GM23338 (cell line): ENCODE measurements at places on chromosomes 2 and 18.

GRCh38 chr2:215899141-215900074, 113.9 kb downstream of the MREG start:
- no peak for DNase-seq

GRCh38 chr18:78583739-78584458, 395.7 kb upstream of the SALL3 start:
- DNase-seq = no peak

DNA sequence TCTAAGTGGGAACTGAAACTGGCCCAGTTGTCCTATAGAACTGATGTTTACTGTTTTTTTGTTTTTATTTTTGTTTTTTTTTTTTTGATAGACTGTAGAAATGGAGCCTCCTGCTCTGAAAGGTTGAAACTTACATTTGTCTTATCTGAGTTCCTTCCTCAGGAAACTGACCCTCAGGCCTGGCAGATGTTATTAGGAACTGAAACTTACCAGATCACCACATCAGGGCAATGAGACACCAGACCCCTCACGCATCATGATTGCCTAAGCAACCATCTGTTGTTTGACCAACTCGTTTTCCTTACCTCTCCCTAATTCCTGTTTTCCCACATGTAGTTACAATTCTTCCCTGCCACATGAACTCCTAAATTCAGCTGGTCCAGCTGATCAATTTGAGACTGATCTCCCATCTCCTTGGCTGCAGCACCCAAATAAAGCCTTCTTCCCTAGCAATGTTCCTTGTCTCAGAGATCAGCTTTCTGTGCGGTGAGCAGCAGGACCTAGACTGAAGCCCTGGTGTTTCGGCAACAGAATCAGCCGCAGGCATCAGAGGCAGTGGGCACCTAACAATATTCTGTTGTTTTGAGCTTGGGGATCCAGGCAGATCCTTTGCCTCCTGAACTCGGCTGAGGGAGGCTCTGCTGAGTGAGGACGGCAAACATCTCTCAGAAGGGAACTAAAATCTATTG, 96.8 kb downstream of the MSH2 start:
- no peak for DNase-seq

DNA sequence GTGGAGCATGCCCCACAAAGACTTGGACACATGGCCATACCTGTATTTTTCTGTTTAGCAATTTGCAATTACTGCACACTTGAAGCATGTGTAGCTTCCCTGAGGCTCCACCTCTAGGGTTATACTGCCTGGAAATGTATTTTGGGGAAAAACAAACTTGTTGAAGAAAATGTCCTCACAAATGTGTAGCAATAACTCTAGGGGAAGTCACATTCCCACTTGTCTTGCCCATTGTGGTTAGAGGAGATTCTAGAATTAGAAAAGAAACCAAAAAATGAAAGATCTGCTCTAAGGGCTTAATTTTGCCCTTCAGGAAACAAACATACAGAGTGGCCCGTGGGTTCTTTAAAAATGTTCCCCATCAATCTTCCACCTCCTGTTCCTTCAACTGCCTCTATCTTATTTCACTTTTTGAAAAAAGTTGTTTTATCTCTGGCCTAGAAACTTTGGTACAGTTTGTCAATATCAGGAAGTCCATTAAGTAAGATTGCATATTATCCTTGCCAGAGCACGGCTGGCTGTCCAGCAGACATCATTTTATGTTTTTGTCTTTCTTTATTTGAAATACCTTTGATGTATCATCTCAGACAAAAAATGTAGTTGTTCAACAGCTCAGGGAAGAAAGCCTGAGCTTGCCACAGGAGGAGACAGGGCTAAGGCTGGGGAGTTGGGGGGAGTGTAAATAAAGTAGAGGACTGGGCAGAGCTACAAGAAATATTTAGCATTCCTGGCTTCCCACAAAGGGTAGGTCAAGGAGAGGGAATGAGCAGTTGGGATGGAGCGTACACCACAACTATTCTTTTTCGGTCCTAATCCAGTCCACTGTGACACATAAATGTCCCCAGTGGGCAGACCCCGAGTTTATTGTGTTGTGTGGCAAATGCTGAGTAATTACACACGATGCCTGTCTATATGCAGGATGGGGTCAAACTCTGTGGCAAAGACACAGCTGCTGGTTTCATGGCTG, 96.8 kb upstream of the CDC42EP3 start:
- peak; percentile 8 for DNase-seq
